ENCODE measurements at places on chromosomes 12 and 14.

DNA sequence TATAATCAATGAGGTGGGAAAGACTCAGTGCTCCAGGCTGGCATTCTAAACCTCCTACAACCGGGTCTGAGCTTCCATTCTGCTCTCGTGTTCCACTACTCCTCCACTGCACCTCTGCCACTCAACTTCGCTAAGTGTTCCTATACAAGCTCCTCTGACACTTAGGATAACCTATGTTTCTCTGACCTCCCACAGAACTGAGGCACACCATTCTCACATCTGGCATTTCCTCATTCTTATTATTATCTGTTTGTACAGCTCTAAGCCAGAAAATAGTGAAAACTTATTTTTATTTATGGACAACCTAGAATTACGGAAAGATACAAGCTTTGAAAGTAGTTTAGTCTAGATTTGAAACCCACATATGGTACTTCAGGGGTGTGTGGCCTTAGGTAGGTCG, 127.0 kb downstream of the MED13L start:
- DNase-seq: no peak

DNA sequence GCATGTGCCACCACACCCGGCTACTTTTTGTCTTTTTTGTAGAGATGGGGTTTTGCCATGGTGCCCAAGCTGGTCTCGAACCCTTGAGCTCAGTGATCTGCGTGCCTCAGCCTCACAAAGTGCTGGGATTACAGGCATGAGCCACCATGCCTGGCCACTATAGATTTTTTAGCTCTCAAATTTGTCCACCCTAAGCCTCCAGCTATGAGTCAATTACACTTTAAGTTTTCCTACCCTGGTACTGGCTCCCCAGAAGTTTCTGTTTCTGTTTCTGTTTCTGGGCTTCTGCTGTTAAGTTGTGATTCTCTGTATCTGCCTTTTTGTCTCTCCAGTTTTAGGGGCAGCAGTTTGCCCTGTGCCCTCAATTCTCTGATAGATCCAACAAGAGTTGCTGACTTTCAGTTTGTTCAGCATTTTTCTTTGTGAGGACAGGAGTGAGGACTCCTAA, 4.4 kb upstream of the TINF2 start:
- no peak for DNase-seq

DNA sequence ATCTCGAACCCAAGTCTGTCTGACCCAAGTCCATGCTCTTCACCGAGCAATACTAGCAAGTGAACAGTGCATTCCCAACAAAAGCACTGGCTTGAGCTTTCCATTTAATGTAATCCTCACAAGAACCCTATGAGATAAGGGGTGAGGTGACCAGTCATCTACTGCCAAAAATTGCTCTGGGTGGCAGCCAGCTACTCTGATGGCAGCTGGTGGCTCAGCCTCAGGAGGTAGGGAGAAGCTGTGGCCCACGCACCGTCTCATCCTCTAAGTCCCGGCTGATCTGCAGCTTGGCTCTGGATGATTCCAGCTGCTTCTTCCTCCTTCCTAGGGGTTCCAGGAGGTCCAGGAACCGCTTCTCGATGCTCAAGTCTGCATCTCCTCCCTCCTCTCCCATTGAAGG, 75.2 kb downstream of the PLEKHG3 start:
- DNase-seq: no peak

DNA sequence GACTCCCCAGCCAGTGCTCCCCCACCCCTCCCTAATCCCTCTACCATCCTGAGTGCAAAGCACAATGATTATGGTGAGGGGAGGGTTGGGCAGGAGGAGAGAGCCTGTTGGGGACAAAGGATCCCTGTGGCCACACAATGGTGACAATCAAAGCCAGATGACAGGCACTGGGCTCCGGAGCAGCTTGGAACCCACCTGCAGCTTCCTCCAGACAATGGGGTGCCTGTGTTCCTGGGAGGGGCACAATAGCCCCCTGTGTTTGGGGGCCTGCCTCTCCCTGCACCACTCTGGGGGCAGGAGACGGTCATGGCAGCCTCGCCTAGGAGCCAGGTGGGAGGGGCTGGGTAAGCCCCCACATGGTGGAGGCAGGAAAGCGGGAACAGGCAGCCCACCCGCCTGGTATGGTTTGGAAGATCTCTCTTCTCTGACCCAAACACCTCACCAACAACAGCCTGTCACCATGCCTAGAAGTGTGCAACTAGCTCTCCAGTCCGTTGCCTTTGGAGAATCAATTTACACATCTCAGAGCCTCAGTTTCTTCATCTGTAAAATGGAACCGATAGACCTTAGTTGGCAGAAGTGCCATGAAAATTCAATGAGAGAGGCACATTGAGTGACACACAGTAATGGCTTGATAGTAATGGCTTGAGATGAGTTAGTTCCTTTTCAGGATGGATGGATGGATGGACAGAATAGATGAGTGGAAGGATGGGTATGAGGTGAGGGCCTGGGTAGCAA, 53.0 kb downstream of the MVK start:
- DNase-seq: no peak

- no peak for DNase-seq
Observed at GRCh38 chr14:23365732-23366425, 907 bp upstream of the EFS start.

- DNase-seq: no peak
Observed at GRCh38 chr14:91009501-91010152, 50.8 kb downstream of the RPS6KA5 start.

GRCh38 chr12:41743835-41744234, 400.8 kb downstream of the GXYLT1 start:
- peak; percentile 4 for DNase-seq

DNA sequence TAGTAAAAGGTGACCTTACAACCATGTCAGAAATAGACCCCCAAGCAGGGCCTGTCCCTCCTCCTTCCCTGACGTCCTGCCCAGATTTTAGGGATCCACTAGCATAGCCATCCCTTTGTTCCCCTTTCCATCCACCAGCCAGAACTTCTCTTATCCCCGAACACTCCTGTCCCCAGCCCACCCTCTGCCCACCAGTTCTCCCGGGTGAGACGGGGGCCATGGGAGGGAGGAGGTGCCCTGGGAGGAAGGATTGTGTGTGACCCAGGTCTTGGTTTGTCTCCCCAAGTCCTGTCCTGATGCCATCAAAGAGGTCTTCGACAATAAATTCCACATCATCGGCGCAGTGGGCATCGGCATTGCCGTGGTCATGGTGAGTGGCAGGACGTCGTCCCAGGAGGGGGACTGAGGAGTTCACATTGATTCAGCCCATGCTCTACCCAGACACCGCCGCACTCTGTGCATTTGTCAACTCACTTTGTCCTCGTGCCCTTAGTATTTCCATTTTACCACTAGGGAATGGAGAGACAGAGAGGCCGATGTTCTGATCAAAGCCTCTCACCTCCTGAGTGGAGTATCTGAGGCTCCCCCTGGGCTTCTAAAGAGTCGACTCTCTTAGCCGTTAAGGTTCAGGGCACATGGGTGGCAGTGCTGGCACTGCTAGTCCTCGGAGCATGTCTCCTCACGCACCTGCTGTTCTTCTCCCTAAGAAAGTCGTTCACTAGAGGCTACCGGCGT, 35.9 kb downstream of the CD9 start:
- no peak for DNase-seq

DNA sequence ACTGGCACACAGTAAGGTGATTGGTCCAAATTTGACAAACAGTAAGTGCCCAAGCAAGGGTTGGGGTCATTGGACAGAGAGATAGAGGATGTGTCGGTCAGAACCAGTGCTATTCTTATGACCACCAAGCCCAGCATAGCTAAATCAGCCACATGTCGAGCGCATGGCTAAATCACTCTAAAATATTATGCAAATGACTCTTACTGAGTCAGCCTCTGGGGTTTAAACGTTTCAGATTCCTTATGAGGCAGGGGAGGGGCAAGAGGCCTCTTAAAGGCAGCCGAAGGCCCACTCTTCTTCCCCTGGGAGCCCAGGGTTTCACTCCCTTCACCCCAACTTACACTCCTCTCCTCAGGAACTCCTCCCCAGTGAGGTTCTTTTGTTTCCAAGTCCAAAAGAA, 603 bp upstream of the ENDOU start:
- no peak for DNase-seq

- no peak for DNase-seq
Observed at GRCh38 chr14:28536889-28537288, 229.7 kb upstream of the FOXG1 start.

GRCh38 chr14:79011920-79012204, 841.7 kb downstream of the NRXN3 start:
- no peak for DNase-seq

DNA sequence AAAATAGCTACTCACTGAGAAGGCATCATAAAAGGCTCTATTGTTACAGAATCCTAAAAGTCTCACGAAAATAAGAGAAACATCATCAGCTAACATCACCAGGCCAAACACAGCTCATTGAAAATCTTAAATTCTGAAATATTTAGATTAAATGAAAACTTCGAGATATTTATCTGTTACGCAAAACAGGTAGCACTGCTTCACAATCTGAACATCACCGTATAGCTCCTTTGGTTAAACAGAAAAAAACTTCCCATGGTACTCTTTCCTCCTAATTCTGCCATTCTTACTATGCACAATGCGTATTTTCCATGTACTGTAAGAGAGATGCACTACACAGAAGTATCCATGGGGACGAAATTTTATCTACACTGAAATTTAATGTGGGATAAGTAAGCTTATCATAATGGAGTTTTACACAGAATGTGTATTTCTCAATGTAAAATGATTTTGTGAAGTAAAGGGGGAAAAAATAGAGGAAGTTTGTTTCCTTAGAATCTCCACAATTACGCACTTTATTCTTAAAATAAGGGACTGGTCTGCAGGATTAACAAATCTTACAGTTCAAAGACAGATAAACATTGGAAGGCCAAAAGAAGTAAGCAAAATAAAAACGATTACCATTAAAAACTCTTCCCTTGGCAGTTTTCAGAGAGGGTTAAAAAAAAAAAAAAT, 1.9 kb downstream of the SGPP1 start:
- DNase-seq: no peak

DNA sequence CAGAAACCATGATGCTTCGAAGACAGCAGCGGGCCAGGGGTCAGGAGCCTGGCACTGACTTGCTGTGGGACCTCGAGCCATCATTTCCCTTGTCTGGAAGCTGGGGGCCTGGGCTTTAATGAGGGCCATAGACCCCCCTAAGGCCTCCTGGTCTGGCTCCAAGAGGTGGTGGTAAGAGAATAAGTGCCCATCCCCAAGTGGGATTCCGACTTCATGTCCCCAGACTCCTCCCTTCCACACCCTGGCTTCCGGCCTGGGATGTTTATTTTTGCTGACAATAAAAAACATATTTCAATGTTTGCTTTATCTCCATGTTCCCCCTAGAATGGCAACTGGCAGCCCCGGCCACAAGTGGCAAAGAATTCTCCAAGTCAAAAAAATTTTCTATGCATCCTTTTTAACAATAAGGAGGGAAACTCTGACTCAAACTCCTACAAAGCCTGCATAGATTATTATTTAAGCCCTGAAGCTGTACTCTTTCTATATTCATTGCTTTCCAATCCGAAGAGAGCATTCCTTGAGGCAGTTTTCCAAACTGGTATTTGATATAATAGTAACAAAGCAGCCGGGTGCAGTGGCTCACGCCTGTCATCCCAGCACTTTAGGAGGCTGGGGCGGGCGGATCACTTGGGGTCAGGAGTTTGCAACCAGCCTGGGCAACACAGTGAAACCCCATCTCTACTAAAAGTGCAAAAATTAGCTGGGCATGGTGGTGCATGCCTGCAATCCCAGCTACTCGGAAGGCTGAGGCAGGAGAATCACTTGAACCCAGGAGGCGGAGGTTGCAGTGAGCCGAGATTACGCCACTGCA, 84.0 kb downstream of the ITPK1 start:
- DNase-seq: no peak

GRCh38 chr12:117313926-117314325, 47.5 kb downstream of the NOS1 start:
- no peak for DNase-seq

- no peak for DNase-seq
Observed at GRCh38 chr12:26149968-26150500, 25.2 kb upstream of the BHLHE41 start.

DNA sequence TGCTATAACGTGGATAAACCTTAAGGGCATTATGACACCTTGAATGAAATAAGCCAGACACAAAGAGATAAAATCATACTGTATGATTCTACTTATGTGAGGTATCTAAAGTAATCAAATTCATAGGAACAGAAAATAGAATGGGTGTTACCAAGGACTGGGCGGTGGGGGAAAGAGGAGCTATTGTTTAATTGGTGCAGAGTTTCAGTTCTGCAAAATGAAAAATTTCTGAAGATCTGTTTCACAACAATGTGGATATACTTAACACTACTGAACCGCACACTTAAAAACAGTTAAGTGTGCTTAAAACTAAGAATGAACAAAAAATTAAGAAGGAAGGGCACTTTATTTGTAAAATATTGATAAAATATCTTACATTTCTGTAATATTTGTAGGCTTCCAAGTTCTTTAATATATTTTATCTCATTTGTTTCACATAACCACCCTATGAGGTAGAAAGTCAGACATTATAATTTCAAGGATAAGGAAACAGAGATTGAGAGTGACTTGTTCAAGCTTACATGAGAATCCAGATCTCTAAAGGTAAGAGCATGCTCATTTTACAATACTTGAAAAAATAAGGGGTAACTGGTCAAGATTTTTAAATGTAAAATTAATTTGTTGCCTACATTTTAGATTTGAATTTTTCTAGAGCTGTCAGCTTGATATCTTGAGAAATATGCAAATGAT, 14.9 kb downstream of the LTA4H start:
- no peak for DNase-seq

DNA sequence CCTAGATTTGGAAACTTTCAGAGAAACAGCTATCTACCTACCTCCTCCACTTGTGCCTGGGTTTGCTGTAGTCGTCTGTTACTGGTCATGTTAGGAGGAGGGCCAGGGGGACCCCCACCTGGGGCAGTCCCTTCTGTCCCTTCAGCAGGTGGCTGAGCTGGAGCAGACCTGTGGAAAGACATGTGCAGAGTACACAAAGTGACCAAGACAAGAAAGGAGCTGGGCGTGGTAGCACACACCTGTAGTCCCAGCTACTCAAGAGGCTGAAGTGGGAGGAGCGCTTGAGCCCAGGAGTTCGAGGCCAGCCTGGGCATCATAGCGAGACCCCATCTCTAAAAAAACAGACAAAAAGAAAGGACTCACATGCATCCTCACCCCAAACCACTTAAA, 4.3 kb downstream of the VAMP1 start:
- DNase-seq: no peak

DNA sequence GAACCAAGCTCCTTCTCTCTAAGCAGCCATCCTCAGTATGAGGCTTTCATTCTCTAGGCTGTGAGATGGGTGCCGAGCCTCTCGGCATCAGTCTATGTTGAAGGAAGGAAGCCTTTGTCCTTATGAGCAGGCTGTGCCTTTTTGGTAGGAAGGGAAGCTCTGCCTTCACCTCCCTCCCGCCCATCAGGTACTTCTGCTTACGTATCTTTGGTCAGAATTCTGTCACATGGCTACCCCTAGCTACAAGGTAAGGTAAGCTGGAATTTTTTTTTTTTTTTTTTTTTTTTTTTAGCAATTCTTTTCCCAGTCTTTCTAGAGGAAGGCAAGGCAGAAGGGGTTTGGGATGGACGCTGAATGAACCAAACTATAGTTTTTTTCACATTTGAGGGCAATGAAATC, 16.9 kb downstream of the BATF start:
- no peak for DNase-seq

GRCh38 chr12:91163116-91163515, 19.5 kb downstream of the DCN start:
- no peak for DNase-seq

GRCh38 chr12:19058235-19059021, 71.1 kb upstream of the PLEKHA5 start:
- DNase-seq: no peak

Data from non-pigmented ciliary epithelial cell (primary cell).